Stimulated activated CD4-positive, alpha-beta T cell treated with anti-CD3 and anti-CD28 coated beads, TNF-alpha, amount 100 ng/mL, for 24 hours (primary cell): ENCODE measurements at places on chromosomes 7 and 10.

GRCh38 chr10:44463511-44464121 lies 78.7 kb upstream of the CXCL12 start:
- no peak for DNase-seq

DNA sequence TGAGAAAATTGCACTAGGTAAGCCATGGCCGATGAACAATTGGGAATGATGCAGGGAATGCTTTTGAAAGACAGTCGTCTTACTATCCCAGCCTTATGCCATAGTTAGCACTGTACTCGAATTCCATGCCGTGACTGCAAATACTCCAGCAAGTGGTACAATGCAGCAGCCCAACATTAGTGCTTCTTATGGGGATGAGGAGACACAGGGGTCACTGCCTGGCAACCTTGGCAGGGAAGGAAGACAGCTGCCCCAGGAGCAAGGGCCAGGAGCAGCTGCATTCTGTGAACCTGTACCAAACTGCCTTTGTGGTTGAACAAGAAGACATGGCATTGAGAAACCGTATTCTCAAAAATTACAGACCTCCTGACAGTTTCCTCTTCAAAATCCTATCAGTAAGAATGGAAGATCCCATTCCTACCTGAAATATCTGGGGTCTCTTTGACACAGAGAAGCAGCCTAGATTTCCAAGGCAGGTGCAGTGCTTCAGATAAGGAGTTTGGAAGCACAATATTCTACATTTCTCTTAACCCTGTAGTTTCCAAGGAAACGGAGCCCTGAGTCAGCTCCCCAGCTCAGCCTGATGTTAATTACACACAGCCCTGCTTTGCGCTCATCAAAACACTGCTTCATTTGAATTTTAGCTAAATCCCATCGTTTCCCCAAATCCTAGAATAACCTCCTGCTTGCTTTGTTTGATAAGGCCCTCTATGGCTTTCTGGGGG lies 49.0 kb upstream of the FRMD4A start:
- DNase-seq = no peak

GRCh38 chr10:124059551-124059950 lies 33.8 kb downstream of the CHST15 start:
- DNase-seq = no peak

- no peak for DNase-seq
These were observed 213.4 kb downstream of the SUGCT start for GRCh38 chr7:40348126-40348728.

DNA sequence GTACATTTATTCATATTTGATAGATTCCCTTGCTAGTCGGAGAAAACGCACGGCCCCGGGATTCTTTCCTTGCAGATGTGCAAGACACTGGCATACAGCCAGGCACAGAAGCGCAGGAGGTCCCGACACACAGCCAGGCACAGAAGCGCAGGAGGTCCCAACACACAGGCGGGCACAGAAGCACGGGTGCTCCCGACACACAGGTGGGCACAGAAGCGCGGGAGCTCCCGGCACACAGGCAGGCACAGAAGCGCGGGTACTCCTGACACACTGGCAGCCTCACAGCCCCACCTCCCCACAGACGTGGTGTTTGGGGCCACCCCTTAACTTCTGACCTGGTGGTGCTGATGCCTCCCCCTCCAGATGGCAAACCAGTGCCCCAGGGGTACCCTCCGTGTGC lies 237.3 kb downstream of the ZMYND11 start:
- no peak for DNase-seq
